ENCODE measurements at places on chromosomes 3 and 15.

DNA sequence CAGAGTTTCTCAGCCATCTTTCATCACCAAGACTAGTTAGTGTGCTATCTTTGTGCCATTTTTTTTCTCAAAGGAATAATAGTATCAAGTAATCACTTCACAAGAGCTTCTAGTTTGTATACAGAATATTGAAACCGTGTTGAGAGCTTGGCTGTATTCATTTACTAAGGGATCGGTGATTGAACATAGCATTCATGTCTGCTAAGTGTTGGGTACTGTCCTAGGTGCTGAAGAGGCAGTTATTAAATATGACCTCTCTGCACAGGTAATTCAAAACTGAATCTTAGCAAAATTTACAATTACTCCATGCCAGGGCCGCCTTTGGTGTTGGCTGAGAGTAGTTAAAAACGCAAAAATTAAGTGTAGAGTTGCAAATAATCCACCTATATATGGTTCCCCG, 355.3 kb upstream of the RORA start:
- DNase-seq = no peak

DNA sequence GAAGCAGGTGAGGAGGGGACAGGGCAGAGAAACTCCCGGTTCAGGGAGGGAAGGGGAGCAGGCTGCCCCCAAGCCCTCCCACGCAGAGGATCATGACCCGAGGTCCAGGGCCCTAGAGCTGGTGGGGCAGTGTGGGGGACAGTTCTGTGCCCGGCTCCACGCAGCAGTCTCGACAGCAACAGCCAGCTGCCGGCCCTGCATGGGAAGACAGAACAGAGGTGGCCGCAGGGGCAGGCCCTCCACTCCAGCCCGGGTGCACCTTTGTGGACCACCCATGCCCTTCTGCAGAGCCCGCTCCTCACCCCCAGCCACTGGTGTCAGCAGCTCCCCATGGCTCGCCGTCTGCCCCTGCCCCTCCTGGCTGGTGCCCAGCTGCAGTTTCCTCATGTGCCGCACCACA, 7.7 kb downstream of the OGG1 start:
- DNase-seq = no peak

GRCh38 chr3:150385296-150386242, 22.5 kb upstream of the TSC22D2 start:
- DNase-seq = no peak

- DNase-seq = no peak
Measured at GRCh38 chr3:172176061-172176770, 136.8 kb downstream of the FNDC3B start.

DNA sequence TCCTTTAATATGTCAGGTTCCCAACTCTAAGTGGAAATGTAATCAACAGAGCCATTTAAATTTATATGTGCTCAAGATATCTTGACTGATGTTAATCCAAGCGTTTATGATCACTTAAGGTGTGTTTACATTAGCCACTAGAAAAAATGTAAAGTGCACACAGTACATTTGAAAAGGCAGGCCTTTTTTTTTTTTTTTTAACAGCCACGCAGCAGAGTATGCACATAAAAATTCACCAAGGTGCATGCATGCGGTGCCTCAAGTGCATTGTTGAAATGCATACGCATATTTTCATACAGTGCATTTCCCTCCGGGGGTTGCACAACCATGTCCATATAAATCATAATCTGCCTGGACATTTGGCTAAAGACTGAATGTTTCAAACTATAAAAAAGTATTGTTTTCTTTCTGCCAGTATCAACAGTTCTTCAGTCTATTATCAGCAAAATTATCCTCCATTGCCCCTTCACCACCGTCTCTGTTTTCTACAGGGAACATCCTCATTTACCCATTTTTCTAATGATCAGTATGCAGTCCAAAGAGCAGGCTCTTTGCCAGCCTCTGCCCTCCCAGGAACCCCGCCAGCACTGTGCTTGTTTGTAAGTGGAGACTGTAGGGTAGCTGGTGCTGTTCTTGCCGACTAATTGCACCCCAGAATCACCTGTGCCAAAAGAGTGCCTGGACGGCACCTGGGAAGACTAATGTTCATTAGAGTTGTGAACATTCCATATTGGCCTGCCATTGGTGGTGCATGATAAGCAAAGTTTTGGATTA, 611.2 kb upstream of the CFAP20DC start:
- no peak for DNase-seq

GRCh38 chr3:141371882-141372281, 3.6 kb downstream of the ZBTB38 start:
- DNase-seq = no peak

- DNase-seq = no peak
Measured at GRCh38 chr3:61237858-61238257, 13.4 kb downstream of the FHIT start.

GRCh38 chr3:8992199-8992598, 28.9 kb upstream of the RAD18 start:
- DNase-seq = no peak
